ENCODE measurements at places on chromosomes 4 and X.

GRCh38 chr4:15164571-15164970, 162.3 kb downstream of the CPEB2 start:
- no peak for DNase-seq

GRCh38 chr4:34644579-34645115, 1599.7 kb downstream of the ARAP2 start:
- DNase-seq, result peak; percentile 33

- DNase-seq, result no peak
These were observed 514.1 kb downstream of the IL15 start for GRCh38 chr4:142150483-142150882.

DNA sequence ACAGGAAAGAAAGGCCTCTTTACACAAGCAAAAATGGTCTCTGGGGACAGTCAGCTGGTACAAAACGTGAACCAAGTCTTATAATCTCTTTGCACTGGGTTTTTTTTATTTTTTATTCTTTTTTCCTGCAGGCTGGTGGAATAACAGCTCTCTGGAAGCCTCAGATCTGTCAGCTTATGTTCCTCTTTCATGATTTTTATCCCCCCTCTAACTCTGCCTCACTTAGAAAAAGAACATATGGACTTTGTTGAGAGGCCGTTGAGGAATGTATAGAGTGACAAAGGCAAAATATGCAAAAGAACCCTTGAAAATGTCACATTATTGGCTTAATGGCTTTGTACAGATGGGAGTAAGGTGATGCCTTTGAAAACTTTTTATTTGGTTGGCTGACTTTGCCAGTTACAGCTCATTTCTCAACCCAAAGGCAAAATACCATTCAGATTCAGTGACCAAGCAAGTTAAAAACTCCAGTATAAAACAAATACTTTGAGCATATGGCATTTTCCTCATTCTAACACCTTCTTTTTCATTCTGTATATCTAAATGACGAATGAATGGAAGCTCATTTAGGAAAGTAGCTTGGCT, 111.1 kb downstream of the RNF150 start:
- DNase-seq, result no peak

DNA sequence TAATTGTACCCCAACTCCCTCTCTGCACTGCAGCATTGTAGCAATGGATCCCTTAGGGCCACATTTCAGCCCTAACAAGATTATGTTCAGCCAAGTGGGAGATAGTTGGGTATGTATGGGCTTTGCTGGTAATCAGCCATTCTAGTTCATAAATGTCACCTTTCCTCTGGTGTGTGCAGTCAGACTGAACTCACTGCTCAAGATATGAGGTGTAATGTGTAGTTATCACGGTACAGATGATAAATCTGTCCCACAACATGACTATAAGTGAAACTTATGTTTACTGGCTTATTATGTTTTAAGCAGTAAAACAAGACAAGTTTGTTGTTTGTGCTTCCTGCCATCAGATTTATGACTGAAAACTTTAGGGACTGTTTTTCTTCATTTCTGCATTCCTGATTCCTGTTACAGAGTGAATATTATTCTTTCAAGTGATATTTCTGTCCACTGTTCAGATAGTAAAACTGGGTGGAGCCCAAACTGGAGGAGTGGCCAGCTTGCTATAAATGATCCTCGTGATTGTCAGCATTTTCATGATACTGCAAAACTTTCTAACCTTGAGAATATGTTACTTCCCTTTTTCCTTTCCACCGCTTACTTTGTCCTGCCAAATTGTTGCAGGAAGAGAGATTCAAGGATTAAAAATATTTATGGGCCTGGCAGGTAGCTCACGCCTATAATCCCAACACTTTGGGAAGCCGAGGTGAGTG, 44.9 kb downstream of the ANAPC4 start:
- DNase-seq, result no peak

GRCh38 chrX:37349221-37350033, at the start of gene PRRG1:
PRRG1 (plus strand) TSS chrX:37349364; CDS start chrX:37406250, 56,886 bp downstream.
- DNase-seq, result peak; percentile 38

GRCh38 chrX:47571215-47571614, 10.2 kb downstream of the ARAF start:
- no peak for DNase-seq

DNA sequence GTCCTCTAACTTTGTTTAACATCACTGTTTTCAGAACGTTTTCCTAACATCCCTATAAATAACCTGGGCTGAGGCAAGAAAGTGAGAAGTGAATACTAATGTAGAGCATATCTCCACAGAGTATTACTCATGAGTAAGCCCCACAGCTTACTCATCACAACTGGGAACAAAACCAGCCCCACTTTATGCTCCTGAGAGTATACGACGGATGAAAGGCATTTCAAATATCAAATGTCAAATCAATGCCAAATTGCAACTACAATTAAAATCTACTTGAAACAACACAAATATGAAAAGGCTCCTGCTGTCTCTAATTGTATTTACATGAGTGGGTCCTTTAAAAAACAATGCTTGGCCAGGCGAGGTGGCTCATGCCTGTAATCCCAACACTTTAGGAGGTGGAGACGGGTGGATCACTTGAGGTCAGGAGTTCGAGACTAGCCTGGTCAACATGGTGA, 41.2 kb downstream of the SH3RF1 start:
- DNase-seq, result peak; percentile 87

- no peak for DNase-seq
These were observed 149.4 kb downstream of the PDGFRA start for GRCh38 chr4:54378461-54378860.

DNA sequence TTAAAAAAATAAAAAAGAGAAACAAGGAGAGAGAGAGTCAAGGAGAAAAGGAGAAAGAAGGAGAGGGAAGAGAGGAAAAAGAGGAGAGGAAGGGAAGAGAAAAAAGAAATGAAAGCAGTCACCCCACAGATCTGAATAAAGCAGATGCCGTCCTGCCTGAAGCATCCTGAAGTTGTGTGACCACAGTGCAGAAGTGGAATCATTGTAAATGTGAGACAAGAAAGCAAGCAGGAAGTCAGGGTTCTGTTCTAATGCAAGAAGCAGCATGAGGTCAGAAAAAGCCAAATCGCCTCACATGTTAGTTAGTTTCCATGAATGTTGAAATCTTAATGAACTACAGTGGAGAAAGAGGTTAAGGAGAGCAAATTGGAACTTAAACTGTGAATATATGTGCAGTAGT, 692.5 kb downstream of the CENPC start:
- no peak for DNase-seq

- DNase-seq, result peak; percentile 86
These were observed 576.9 kb upstream of the PCDH10 start for GRCh38 chr4:132572210-132572609.

GRCh38 chr4:182175788-182176519, 67.2 kb upstream of the TENM3 start:
- DNase-seq, result no peak

DNA sequence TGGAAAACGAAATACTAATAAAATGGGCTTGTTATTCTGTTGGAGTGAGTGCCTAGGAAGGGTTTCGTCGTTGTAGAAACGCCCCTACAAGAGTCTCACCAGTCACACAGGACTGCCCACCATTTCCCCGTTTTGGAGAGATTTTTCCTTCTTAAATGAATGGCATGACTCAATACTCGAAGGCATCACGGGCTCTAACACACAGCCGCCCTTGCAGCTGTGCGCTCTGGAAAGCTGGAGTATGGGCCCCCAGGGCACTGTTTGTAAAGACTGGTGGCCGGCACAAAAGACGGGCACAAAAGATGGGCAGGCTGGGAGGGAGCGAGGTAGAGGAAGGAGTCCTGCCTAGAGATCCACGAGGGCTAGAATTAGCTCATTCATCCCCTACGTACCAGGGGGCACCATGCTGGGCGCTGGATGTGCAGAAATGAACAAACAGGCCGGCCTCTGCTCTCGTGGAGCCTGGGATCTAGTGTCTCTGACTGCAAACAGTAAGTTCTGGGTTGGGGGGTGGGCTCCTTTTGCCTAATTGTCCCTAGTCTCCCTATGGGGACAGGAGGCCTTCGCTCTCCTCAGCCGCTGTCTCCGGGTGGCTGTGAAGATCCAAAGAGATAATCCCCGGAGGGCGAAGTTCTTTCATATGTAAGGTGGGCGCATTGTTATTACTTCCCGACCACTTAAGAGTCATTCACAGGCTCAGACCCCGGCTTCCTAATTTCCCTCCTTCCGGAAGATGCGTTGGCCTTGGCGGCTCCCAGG, 1.0 kb upstream of the SFRP2 start:
- DNase-seq, result no peak

- DNase-seq, result no peak
These were observed 76.7 kb upstream of the IGSF1 start for GRCh38 chrX:131365766-131366165.

DNA sequence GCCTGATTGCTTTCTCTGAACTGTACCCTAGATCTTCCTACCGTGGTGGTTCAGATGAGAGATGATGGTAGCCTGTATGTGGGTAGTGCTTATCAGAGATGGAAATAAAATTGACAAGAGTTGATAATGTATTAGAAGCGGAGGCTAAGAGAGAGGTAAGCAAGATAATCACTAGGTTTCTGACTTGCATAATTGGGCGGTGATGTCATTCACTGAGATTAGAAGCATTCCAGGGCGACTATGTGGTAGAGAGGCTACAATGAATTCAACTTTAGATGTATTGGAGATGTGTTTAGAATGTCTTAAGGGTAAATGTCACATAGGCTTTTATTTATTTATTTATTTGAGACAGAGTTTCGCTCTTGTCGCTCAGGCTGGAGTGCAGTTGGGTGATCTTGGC, 415 bp upstream of the TENM3 start:
- DNase-seq, result no peak

DNA sequence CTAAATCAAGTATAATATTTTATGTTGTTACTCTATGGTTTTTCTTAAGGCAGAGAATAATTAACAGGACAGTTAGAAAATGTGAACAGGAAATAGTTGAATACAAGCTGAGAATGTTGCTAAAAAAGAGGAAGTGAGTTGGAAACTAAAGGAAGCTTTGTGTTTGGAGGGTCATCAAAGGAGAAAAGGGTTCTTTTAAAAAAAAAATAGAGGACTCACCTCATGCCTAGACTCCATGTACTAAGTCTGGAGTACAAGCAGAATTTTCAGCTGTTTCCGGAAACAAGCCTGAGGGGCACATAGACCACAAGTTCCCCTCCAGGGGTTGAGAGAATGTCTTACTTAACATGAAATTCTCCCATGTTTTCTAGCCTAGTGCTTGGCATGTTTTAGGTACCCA, 20.1 kb upstream of the MAP7D3 start:
- DNase-seq, result no peak

DNA sequence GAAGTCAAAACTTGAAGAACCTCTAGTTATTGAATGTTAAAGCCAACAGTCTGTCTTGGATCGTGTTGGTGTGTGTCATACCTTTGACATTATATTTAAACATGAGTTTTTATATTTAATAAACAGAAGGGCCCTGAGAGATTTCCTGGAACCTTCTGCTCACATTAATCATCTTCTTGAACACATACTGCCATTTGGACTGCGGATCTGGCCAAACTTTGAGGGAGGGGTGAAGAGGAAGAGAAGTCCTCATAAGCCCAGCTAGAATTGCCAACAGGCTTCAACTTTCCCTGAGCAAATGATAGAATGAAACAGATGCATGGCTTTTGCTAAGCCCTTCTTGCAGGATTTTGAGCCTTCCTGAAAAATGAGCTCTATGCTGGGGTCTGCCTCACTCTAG, 27.4 kb downstream of the CCKAR start:
- DNase-seq, result no peak

- DNase-seq, result no peak
These were observed 515.4 kb upstream of the ATOH1 start for GRCh38 chr4:93313197-93313596.

DNA sequence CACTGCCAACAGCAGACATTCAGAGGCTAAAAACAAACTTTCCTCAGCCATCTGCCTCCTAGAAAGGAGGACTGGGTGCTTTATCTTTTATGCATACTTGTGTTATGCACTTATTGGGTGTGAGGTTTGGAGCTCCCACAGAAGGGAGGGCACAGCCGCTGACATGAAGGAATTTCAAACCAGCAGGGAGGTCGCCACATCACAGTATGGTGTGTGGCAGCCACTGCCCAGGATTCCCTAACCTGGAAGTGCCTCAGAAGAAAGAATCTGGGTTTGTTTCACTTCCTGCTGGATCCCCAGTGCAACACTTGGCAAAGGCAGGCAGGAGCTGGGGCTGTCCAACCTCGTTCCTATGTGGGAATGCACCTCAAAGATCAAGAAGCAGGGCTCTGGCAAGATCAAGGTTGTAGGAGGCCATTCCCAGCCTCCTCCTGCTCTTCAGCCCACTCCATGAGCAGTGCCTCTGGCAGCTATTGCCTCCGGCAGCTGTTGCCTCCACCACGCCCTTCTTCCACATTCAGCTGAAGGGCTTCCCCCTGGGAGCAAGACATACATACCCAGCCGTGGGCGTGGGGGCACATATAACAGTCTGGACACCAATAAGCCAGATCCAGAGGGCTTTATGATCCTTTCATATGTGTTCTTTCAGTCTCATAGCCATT, 109.0 kb upstream of the MAMLD1 start:
- no peak for DNase-seq

- no peak for DNase-seq
These were observed 10.8 kb downstream of the APOO start for GRCh38 chrX:23896981-23897380.

GRCh38 chr4:169160825-169161224, 109.9 kb downstream of the SH3RF1 start:
- DNase-seq, result no peak

DNA sequence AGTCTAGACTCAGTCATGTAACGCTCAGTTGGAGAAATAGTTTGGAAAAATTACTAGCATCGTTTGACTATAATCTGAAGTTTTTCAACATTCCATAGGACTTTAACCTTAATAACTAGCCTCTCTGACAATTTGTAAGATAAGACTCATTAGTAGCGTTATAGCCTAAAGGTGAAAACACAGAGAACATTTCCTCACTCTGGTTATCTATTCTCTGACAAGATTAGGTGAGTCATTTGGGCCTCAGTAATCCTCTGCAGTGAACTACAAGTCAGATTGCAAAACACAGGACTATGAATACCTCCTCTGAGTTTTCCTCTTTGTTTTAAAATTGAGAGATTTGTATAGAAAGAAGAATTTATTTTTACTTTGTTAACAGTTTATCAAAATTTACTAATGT, 31.8 kb upstream of the PDLIM5 start:
- peak; percentile 88 for DNase-seq

DNA sequence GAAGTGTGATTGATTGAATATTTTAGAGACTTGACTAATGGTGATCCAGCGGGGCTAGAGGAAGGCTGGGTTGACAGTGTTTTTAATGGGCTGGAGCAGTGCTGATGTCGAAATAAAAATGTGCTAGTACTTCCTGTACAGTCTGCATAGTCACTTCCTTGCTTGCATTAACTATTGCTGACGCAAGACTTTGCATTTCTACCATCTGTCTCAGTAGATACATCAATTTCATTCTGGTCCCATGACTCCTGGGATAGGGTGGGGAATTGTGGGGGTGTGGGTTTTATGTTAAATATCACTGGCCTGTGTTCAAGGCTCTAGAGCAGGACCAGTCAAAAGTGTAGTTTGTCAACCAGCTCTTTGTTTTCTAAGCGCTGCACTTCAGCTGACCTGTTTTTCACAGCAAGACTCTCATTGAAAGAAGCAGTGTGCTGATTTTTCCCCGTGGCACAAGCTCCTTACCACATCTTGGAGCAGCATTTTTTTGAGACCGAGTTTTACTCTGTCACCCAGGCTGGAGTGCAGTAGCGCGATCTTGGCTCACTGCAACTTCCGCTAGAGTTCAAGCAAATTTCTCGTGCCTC, 35.2 kb upstream of the PHEX start:
- no peak for DNase-seq

All from retinal pigment epithelial cell (primary cell).